NB4 (cell line): ENCODE measurements at places on chromosomes 12 and 14.

DNA sequence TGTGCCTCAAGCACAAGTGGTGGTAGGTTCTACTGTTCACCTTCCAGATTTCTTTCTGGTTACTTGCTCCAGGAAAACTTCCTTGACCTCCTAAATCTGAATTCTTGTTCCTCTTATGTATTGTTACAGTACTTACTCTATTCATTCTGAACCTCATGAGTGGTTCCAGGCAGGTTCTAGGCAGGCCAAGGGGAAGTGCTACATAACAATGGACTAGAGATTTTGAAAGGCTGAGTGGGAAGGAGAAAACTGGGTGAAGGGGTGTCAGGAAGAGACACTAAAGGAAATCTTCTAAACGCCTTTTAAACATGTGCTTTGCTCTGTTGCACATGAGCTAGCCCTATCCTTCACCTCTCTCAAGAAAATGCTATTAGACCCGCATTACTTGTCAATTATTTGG lies 1.6 kb downstream of the YARS2 start:
- DNase-seq = peak; percentile 52

- DNase-seq = no peak
Observed at GRCh38 chr12:76539727-76540126, 19.8 kb downstream of the OSBPL8 start.

DNA sequence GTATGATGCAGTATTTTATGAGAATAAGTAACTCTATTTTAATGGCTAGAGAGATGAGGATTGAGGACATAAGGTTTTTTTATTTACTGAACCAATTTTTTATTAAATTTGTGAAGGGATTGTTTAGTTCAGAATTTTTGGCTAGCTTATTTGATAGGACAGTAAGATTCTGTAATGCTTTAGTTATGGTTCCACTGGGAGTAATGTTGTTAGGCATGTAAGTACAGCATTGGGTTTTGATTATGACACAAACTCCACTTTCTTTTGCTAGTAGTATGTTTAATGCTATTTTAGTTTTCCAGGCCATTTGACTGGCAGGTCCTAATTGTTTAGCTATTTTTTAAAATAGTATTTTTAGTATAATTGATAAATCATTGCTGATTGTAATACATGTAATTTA lies 33.8 kb upstream of the LRRC10 start:
- DNase-seq = no peak

- peak; percentile 66 for DNase-seq
Observed at GRCh38 chr14:99603471-99604277, at the start of gene CCDC85C. Gene CCDC85C, minus strand, starts transcription at chr14:99604207. Its CDS starts 248 bp downstream, at chr14:99603959.

DNA sequence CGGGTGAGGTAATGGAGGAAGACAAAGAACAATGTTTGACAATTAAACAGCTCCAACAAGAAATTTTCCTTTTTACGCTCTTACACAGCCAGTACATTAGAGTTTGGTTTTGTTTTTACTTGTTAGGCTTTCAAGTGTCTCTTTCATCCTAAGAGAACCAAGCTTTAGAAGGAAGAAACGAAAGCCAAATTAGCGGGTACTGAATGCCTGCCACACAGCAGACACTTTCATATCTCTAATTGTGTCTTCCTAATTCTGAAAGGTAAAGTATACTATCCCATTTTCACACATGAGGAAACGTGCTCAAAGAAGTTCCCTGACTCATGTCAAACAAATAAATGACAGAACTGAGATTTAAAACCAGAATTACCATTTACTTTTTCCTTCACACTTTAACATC lies 65.0 kb downstream of the CDK17 start:
- no peak for DNase-seq

- no peak for DNase-seq
Observed at GRCh38 chr12:120955232-120955631, 23.1 kb upstream of the HNF1A start.

- DNase-seq = peak; percentile 85
Observed at GRCh38 chr12:75635606-75636444, 124.4 kb upstream of the KRR1 start.

DNA sequence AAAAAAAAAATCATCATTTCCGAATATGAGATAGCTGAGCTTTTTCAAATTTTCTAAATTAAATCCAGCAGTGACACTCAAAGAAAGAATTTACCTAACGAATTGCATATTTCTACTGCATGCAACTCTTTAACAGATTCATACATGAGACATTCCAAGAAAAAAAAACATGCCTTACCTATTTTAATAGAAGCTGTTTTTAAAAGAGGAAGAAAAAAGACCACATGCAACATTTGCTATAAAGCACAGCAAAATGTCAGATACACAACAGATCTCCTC lies 18.5 kb downstream of the CORO1C start:
- DNase-seq = no peak
